ENCODE measurements at places on chromosomes 7 and 10. TPM values are rescaled to one million over a fixed set of nuclear protein-coding genes. Genes with fewer than 3 reads are reported as not detected.

GRCh38 chr10:11446864-11447263, 164.6 kb downstream of the USP6NL start:
- H3K27me3 ChIP-seq, result peaks cover 7% of the 10 kb centered on the region
- DNase-seq, result no peak
- no peaks in the 10 kb centered on the region for H3K4me1 ChIP-seq
- no peaks in the 10 kb centered on the region for H3K36me3 ChIP-seq

- no peaks in the 10 kb centered on the region for H3K27me3 ChIP-seq
- H3K4me1 ChIP-seq, result peaks cover 44% of the 10 kb centered on the region
- no peak for DNase-seq
- no peaks in the 10 kb centered on the region for H3K36me3 ChIP-seq
Measured at GRCh38 chr7:28748933-28749584, 209.1 kb downstream of the TRIL start.

DNA sequence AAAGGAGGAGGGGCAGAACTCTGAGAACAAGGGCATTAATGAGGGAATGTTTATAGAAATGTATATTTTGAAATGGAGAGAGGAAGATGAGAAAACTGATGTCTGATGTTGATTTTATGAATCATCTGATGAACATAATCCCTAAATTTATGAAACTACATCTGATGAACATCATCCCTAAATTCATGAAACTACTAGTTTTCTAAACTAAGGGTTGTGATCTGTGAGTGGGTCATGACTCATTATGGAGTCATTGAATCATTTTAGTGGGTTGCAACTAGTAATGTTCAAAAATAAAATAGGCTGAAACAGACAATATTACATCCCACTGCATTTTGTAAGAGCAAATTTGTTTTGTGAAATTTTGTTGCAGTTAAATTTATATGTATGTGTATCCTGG, 442.6 kb upstream of the TEX47 start:
- H3K36me3 ChIP-seq, result no peaks in the 10 kb centered on the region
- no peaks in the 10 kb centered on the region for H3K27me3 ChIP-seq
- no peaks in the 10 kb centered on the region for H3K4me1 ChIP-seq
- H3K4me3 ChIP-seq, result no peak overlapping the region

GRCh38 chr7:447523-447922, 72.1 kb downstream of the PDGFA start:
- peaks cover 30% of the 10 kb centered on the region for H3K27me3 ChIP-seq
- no peak for DNase-seq
- H3K4me3 ChIP-seq, result no peak overlapping the region
- H3K36me3 ChIP-seq, result no peaks in the 10 kb centered on the region

DNA sequence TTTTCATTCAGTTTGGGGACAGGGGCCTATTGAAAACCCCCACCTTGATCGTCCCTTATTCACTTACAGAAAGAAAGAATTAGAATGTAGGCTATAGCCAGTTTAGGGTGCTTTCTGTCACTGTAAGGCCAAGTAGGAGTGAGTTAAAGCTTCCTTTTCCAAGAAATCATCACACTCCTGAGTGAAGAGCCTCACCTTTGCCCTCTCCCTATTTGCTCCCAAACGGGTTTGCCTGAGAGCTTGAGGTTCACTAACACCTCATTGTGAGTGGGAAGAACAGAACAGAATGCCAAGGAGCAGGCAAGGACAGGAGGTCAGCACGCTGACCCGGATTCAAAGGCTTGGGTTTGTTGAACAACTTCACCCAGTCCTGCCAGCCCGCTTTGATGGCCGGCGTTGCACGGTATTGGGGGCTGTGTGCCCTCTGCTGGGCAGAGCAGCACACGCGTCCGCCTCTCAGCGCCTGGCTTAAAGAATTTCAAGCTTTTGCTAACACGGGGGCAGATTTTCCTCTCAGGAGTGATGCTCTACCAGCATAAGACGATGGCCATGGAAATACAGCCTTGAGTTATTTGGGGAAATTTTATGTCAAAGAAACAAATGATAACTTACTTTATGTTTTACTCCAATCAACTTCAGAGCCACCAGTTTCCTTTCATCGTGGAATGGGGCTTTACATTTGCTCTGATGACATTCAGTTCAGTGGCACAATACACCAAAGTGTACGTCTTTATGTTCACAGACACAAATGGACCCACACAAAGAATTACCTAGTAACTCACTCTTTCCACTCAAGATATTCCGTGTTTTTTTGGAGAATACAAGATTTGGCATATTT, 470.0 kb downstream of the SUGCT start:
- H3K36me3 ChIP-seq, result peaks cover 2% of the 10 kb centered on the region
- peaks cover 18% of the 10 kb centered on the region for H3K4me1 ChIP-seq
- peak; percentile 56 for DNase-seq
- no peak overlapping the region for H3K4me3 ChIP-seq

- no peak overlapping the region for H3K27ac ChIP-seq
- peak overlapping the region; percentile 77 for H3K4me3 ChIP-seq
- H3K27me3 ChIP-seq, result no peaks in the 10 kb centered on the region
- H3K36me3 ChIP-seq, result no peaks in the 10 kb centered on the region
- H3K4me1 ChIP-seq, result peaks cover 30% of the 10 kb centered on the region
- DNase-seq, result no peak
Measured at GRCh38 chr7:100493476-100494264, 9.9 kb downstream of the NYAP1 start.

The TMEM176A gene
- total RNA-seq, result 2.0 TPM

The TPK1 gene
- total RNA-seq, result 4.0 TPM

The TACR2 gene
- not detected for total RNA-seq

The LLCFC1 gene
- total RNA-seq, result not detected

The ELFN1 gene
- total RNA-seq, result 8.5 TPM

Data from neural crest cell (in vitro differentiated cells).